ENCODE measurements at places on chromosomes 5 and 9.

DNA sequence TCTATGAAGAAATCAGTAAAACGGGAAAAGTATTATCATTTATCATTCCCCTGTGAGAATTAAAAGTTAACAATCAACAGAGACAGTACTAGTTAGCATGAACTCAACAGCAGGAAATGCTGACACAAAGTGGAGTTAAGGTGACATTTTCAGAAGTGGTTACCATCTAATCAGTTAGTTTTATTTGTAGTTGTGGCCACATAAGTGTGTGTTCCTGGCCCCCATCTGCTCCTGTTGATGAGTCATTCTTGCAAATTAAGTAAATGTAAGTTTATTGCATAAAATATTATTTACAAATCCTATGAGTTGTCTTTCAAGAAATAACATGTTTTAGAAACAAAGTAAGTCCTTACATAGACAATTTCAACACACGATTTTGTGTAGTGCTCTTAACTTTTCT, 8.9 kb upstream of the BNC2 start:
- DNase-seq: no peak

DNA sequence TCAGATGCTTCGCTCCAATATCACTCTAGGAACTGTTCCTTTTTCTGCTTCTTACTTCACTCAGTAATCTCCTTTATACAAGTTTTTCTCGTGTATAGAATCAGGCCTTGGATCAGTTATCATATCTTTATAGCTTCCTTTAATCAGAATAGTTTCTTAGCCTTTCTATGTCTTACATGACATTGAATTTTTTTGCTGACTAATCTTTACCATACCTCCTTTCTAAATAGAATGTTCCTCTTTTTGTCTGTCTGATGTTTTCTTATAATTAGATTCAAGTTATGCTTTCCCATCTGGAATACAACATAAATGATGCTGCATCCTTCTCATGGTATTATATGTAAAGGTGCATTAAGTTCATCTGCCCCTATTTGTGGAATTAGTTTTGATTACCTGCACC, 40.2 kb upstream of the TYRP1 start:
- DNase-seq: no peak

GRCh38 chr5:177588413-177588909, 3.5 kb upstream of the TMED9 start:
- DNase-seq: peak; percentile 2

DNA sequence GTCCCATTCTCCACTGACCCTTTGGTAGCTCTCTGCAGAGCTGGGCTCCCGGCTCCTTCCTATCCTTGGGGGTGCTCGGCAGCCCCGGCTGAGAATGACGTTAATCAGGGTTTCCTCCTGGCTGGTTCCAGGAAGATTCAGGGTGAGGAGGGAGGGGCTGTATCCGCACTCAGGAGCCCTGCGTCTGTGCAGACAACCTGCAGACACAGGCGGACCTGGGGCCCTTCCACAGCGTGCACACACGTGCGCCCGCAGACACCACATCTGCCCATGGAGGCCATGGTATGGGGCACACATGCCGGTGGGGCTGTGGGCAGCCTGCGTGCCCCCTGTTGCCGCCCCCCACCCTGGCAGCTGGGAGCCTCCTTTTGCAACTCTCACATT, 66.6 kb upstream of the RNU6ATAC start:
- no peak for DNase-seq

GRCh38 chr5:138659561-138659960, 84.4 kb upstream of the HSPA9 start:
- DNase-seq: no peak

DNA sequence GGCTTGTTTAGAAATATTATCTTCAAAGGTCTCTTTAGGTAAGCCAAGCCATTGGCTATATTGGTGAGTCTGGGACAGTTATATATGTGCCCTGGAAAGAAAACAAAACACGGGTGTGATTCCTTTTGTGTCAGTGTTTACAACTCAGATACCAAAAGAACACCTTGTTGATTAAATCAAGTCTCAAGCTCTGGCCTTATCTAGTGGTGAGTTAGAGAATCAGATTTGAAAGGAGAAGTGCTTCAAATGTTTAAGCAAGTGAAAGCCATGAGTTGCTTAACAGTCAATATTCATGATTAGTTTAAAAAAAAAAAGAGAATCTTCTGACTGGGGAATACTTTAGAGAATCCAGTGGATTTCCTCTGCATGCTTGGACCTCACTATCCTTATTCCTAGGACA, 68.3 kb downstream of the IQGAP2 start:
- no peak for DNase-seq

All from NCI-H1092 (cell line).